Tongue (tissue), 3 donors: ENCODE measurements at places on chromosomes 11 and 22. TPM values are rescaled to one million over a fixed set of nuclear protein-coding genes. Genes with fewer than 3 reads are reported as not detected.

Gene OR5M11
- total RNA-seq = not detected

Gene UPK3A
- not detected for total RNA-seq

GRCh38 chr22:35460688-35461087, 60.7 kb downstream of the MCM5 start:
- DNase-seq = no peak

DNA sequence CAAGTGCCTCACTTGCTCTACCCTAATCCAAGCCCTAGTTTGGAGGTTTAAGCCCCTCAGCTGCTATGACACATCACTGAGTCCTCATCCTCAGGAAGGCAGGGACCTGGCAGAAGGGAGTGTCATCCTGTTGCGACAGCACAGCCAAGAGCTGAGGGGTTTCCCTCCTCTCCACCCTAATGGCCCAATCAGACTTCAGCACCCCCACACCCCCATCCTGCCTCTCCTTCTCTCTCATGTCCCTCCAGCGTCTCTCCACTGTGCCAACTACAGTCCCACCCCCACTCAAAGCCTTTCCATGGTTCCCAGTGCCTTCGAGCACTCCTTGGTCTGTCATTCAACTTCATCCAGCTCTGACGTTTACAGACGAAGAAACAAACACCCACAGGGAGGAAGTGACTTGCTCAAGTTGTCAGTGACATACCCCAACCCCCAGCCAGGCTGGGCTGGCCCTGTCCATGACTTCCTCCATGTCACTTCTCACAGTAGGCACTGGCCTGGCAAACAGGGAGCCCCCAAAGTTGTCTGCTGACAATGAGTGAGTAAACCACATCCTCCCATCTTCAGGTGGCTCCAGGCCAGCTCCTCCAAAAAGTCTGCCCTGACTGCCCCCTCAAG, 15.6 kb downstream of the ARAP1 start:
- no peak for DNase-seq

- no peak for DNase-seq
These were observed 12.8 kb downstream of the TNRC6B start for GRCh38 chr22:40190501-40190900.

DNA sequence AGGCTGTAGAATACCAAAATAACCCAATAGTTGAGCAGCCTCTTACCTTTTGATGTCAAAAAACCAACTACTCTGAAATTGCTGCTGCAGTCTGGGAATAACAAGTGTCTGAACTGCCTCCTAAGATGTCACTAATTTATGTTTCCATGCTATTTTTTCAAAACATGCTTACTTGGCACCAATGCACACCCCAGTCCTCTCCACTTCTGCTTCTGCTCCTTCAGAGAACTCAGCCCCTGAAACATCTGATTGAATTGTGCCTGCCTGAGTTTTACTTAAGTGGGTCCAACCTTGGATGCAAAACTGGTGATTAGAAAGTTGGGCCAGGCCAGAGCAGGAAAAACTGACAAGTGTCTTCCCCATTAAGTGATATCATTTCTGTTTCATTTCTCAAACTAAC, 24.6 kb upstream of the TMEM218 start:
- no peak for DNase-seq
